ENCODE measurements at places on chromosomes 12 and 14.

DNA sequence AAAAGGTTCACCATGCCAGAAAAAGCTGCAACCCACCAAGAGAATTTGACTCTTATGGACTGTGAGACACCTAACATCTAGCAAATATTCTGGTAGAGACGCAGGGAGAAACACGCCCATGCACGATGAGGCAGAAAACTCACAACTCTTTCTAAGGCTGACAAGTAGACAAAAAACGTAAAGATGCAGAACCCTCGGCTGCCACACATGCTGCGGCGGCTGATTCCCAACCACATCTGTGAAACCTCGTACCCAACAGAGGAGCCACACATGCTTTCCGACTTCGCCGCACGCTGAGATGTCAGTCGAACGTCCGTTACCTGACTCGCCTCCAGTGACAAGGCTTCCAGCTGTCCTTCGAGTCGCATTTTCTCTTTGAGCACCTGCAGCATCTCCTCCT is 21.8 kb downstream of the GOLGA3 start:
- no peak for DNase-seq

DNA sequence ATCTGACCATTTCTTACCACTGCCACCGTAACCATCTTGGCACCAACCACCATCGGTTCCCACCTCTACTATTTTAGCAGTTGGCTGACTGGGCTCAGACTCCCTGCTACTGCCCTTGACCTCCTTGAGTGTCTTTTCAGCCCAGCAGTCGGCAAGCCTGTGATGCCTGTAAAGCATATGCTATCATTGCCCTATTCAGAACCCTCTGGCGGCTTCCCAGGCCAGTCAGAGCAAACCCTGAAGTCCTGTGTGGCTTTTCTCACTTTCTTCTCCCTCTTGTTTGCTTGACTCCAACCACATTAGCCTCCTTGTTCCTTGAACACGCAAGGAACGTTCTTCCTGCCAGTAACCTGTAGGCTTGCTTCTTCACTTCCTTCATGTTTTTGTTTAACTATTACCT is 6.2 kb downstream of the IRAK3 start:
- DNase-seq = no peak

DNA sequence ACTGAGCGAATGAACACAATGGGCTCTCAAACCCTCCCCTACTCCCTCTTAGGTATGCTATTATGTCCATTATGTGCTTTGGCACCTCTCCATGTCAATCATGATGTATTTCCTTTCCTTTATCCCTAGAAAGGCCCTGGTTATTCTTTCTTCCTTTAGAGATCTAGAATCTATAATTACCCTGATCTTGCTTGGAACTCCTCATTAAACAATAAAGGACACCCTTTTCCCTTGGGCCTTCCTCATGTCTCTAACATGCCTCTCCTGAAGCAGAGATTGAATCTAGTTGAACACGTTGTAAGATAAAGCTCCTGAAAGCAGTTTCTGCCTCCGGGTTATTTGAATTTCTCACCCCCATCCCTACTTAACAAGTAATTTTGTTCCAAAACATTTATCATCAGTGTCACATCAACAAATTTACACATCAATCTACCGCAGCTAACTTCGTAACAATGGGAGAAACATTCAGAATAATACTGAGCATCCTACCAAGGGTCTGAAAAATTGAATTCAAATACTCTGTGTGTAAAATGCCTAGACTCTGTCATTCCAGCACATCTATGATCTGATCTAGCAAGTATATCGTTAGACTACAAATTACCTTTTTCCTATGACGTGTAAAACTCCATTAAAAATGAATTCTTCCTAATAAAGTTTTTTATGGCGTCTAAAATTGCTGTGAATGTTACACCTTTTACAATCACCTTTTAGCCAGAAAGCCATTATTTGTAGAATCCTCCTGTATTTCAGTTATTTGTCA is 5.4 kb downstream of the USP44 start:
- DNase-seq = no peak

- DNase-seq = no peak
Observed at GRCh38 chr14:59321626-59321949, 133.1 kb downstream of the DAAM1 start.

- no peak for DNase-seq
Observed at GRCh38 chr12:87198181-87198580, 831.0 kb downstream of the C12orf50 start.

DNA sequence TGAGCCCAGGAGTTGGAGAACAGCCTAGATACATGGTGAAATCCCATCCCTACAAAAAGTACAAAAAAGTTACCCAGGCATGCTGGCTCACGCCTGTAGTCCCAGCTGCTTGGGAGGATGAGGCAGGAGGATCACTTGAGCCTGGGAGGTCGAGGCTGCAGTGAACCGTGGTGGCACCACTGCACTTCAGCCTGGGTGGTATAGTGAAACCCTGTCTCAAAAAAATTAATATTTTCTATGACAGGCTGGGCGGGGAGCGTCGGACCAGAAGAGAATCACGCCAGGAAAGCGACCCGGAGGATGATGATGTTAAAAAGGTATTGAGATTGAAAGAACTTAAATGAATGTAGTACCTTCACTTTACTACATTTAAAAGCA is 2.1 kb downstream of the PNN start:
- DNase-seq = no peak

GRCh38 chr14:55813630-55814029 is 233.6 kb downstream of the KTN1 start:
- no peak for DNase-seq

GRCh38 chr14:23694949-23695663 is 58.9 kb downstream of the DHRS2 start:
- no peak for DNase-seq

GRCh38 chr12:48486261-48486660 is 4.0 kb downstream of the C12orf54 start:
- DNase-seq = no peak

GRCh38 chr14:32244404-32244803 is 41.3 kb upstream of the RNU6-8 start:
- DNase-seq = no peak

- DNase-seq = peak; percentile 50
Observed at GRCh38 chr12:54032627-54033100, at the start of gene HOXC5. Gene HOXC5, plus strand, starts transcription at chr12:54033050. Its CDS starts 73 bp downstream, at chr12:54033123.

- no peak for DNase-seq
Observed at GRCh38 chr12:105025890-105026289, 39.8 kb downstream of the NOPCHAP1 start.

DNA sequence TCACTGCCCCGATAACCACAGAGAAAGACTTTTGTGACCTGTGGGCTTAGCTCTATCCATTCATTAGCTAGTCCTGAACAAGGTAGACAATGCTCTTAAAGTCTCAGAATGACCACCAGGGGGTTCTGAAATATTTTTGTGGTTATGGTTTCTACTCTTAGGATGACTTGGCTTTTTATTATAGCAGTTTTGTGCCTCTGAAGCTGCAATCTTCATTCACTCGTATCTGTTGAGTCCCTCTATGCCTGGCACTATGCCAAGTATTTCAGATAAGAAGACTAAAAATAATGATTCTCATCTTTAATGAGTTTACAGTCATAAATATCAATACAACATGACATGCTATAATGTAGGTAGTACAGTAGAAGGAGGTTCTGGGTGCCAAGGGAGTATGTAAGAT is 130.8 kb upstream of the TRHDE start:
- no peak for DNase-seq

DNA sequence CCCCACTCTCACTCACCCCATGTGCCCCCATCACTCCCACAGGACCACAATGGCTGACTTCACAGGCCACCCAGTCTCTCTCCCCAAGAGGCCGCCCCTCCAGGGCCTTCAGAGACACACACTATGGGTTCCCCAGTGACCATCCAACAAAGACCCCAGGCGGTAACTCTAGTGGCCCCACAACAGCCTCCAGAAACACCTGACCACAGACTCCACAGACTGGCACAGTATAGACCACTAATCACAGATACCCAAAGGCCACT is 3.0 kb downstream of the ZNF605 start:
- DNase-seq = no peak

GRCh38 chr12:101763246-101763931 is 24.1 kb upstream of the SYCP3 start:
- peak; percentile 35 for DNase-seq

- DNase-seq = no peak
Observed at GRCh38 chr14:60819575-60819974, 85.0 kb downstream of the MNAT1 start.

DNA sequence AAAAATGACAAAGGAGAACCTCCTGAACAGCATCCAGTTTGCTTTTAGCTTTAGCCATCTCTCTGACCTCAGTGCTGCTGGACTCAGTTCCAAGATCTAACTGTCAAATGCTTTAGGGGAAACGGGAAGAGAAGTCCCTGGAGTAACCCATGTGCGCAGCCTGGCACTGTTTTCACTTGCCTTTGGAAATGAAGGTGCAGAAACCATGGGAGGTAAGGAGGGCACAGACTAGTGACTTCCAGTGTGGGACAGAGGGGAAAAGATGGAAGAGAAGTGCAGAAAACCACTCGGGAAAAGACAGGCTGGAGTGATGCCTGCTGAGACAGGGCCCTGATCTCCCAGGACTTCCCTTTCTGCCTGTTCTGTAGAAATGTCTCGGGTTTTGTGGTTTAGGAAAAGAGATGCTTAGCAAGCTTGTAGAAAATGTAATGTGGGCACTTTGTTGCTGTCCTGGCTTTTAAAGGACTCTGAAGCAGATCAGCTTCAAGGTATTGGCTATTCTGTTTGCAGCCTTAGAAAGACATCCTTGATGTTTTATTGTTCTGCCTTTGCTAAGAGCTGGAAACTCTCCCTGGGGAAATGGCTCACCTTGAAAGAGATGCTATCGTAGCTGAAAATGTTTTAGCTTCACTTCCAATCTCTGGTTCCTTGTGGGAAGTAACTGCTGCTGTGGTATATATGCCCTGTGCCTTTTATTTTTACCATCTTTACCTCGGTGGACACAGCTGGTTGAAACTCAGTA is 124.6 kb upstream of the HIF1A start:
- DNase-seq = no peak

- DNase-seq = no peak
Observed at GRCh38 chr12:26705851-26706250, 127.1 kb downstream of the ITPR2 start.

- DNase-seq = no peak
Observed at GRCh38 chr12:1373901-1374735, 220.3 kb downstream of the FBXL14 start.

DNA sequence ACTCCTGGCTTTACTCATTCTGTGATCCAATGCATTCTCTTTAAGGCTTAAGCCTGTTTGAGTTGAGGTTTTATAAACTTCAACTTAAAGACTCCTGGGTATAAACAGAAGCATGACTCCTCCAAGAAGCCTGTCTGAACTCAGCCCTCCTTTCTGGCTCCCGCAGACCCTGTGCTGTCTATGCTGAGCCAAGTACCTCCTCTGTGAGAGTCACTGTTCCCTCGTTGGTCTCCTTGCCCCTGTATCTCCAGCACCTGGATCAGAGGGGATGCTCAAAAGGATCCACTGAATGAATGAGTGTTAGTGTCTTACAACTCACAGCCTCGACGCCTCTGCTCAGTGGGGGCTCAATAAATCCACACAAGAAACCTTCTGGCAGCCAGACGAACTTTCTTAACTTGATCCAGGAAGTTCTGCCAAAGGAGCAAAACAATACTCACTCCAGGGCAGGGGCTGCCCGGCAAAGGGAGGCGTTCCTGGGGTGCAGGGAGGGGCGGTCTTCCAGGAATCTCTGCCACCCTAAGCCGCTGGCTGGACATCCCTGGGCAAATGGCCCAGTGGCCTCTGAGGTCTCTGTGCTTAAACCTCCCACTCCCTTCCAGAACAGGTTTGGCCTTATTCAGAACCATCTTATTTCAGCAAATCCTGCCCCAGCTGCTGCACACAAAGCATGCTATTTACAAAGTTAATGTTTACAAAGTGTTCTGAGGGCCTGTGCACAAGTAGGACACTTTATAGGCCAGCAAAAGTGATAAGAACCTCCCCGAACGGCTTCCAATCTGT is 32.9 kb downstream of the MAP1LC3B2 start:
- no peak for DNase-seq

DNA sequence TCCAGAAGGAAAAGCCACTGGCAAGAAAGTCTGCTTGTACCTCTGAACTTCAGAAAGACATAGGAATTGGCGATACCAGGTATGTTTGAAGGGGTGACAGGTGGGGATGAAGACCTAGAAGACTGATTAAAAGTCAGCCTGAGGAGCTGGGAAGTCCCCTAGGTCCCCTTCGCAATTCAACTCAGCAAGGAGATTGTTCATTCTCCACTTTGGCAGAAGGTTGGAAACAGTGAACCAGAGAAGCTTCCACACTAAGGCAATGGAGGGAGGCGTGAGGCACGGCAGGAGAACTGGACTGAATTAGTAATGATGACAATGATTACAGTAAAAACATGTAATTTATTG is 240.3 kb upstream of the TMPO start:
- DNase-seq = no peak

DNA sequence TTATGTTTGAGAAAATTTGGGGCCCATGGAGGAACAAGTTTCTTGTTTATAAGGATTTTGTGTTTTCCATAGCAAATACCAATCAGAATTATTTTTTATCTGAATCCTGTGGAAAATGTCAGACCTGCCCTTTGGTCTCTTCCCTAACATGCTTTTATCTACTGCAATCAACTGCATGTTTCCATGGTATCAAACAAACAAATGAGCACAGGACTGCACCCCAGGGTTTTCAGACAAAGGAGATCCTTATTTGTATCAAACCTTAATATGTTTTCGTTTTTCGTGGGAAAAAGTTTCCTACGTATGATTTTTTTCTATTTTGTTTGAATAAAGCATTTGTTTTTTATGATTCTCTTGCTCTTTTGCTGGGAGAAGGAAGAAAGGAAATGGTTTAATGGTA is 91.1 kb downstream of the GPR135 start:
- DNase-seq = no peak

DNA sequence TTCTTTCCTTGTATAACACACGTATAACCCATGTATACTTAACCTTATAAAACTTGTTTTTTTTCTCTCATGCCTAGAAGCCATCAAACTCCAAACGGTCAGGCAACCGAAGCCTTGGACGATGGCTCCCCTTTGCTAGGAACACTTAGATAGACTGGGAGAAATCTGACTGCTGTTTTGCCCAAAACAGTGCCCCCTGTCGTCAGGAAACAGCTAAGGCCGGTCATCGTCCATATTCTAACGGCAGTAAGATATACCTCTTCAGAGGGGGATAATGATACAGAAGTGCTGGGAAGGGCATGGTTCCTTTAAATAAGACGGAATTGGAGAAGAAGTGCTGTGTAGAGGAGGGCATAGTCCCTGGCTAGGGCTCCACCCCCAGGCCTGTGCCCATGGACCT is 130.5 kb downstream of the SLC41A2 start:
- no peak for DNase-seq

- DNase-seq = no peak
Observed at GRCh38 chr12:129659961-129660622, 243.7 kb downstream of the TMEM132D start.

GRCh38 chr14:88960496-88960895 is 136.0 kb downstream of the TTC8 start:
- DNase-seq = no peak

GRCh38 chr14:85061256-85061655 is 468.7 kb upstream of the FLRT2 start:
- DNase-seq = no peak

DNA sequence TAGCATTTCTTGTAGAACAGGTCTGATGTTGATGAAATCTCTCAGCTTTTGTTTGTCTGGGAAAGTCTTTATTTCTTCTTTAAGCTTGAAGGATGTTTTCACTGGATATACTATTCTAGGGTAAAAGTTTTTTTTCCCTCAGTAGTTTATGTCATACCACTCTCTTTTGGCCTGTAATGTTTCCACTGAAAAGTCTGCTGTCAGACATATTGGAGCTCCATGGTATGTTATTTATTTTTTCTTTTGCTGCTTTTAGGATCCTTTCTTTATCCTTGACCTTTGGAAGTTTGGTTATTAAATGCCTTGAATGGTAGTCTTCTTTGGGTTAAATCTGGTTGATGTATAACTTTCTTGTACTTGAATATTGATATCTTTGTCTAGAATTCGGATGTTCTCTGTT is 306.1 kb downstream of the FUT8 start:
- DNase-seq = no peak

All from GDM1 (cell line).